Activated CD4-positive, CD25-positive, alpha-beta regulatory T cell treated with anti-CD3 and anti-CD28 coated beads, Interleukin-2, amount 50 U/mL, for 72 hours (primary cell): ENCODE measurements at places on chromosomes 7 and 10.

DNA sequence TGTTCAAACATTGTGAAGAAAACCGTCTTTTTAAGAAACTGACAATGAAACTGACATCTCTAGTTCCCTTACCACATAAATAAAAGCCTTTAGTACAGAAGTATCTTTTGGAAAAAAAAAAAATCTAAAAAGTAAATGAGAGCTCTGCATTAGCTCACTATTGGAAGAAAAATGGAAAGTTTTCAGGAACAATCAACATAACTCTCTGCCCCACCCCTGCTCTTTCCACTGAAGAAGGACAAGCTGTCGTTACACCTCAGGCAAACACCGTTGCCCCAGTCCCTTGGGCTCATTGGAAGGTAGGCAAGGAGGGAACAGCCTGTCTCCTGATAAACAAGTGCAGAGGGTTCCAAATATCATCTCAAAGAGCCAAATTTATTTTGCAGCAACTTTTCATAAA, 22.4 kb upstream of the C1QL3 start:
- DNase-seq, result no peak

- DNase-seq, result no peak
These were observed 76.0 kb downstream of the TYW1B start for GRCh38 chr7:72751978-72752377.

DNA sequence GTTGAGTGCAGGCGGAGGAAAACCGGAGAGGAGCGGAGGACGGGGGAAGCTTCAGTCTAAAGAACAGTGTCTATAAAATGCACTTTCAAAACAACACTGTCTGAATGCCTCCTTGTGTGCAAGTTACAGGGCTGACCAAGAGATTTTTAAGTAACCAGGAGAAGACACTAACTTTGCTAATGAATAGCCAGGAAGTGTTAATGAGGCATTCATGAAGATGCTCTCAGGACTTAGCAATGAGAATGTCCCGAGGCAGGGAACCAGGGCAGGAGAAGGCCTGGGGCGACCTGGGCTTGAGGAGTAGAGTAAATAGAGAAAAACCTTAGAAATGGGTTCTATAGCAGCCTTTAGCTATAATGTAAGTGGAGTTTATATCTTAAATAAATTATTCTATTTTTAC, 312.1 kb downstream of the SKIDA1 start:
- no peak for DNase-seq

DNA sequence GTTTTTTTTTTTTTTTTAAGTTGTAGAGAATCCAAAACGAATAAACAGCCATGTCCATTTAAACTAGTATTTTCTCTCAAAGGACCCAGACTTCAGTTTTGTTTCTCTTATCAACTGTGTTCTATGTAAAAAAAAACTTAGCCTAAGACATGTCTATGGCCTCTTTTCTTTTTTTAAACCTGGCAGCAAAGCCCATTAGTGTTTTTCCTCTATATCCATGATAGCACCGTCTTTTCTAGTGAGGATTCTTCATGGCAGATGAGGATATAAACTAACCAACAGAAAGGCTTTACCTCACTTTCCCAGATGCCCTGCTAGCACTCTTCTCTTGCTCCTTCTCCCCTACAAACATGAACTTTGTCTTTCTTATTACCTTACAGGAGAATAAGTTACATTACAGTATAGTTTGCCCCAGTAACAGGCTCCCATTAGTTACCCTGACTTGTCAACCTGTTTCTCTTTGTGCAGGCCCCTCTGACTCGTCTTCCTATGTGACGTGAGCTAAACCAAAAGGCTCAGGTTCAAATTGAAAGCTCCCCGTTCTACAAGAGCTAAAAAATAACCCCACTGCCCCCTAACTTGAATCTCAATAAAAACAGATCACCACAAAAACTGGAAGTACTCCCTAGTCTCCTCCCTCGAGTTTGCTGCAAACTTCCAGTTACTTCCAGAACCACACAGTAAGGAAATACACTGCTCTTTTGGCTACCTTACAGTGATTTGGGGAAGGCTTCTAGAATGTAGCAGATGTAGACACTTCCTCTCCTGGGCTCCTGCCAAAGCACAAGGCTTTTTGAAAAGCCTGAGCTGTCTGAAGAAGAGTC, 20.1 kb downstream of the P4HA1 start:
- DNase-seq, result no peak

GRCh38 chr7:80806663-80807062, 112.2 kb downstream of the SEMA3C start:
- DNase-seq, result no peak

GRCh38 chr7:82410461-82410860, 33.1 kb downstream of the CACNA2D1 start:
- DNase-seq, result no peak

- no peak for DNase-seq
These were observed 50.5 kb downstream of the STK32C start for GRCh38 chr10:132257271-132257670.

- DNase-seq, result no peak
These were observed 100.9 kb downstream of the MAD1L1 start for GRCh38 chr7:2131800-2132199.

DNA sequence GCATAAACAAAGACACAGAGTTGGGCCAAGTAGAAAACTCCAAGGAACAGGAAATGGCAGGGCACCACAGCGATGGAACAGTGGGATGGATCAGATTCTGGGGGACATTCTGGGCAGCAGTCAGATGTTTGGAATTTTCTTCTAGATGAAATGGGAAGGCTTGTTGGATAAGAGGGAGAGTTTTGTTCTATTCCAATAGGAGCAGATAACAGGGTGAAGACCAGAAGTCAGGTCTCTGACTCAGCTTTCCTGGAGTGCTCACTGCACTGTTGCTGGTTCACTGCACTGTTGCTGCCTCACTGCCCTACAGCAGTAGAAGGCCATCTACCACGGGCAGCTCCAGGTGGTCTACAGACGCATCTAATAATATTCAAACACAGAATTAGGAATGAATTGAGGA, 135.6 kb downstream of the ATE1 start:
- DNase-seq, result no peak

- DNase-seq, result no peak
These were observed 439.4 kb upstream of the FOXK1 start for GRCh38 chr7:4242706-4243105.

- no peak for DNase-seq
These were observed 22.6 kb downstream of the CPVL start for GRCh38 chr7:29123626-29124190.

GRCh38 chr7:91962419-91962818, 21.8 kb downstream of the AKAP9 start:
- no peak for DNase-seq

GRCh38 chr7:151408839-151409666, 785 bp downstream of the WDR86 start:
- DNase-seq, result no peak

DNA sequence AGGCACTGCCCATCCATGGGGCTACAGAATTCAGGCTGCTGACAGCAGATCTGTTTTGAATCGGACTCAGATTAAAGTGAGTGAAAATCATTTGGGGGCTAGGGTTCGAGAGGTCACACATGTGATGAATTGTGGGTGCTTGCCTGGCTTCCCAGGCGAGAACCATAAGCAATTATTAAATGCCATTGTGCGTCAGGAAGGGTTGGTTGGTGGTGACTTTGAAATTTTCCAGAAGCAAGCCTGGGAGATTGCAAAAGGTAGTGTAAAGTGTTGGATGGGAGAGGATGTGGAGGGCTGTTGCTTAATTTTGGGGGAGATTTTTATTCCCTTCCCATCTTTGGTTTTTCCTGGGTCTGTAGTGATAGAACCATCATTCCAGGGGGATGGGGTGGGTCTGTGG, 34.6 kb downstream of the LRMDA start:
- no peak for DNase-seq
